ENCODE measurements at places on chromosomes 1 and 21.

DNA sequence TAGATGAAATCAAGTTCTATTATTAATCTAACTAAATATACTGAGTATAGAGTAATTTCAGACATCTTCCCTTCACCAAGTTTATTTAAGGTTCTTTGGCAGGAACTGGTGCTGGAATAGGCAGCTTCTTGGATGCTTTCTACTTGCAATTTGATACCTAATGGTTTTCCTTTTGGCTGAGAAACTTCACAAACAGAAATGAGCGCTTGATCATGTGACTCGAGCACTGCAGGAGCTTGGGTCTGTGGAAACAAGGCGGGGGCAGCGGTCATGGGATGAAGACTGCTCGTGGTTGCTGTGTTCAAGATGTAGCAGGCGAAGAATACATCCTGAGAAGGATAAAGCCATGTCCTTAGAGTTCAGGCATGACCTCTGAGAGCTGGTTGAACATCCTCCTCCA, 136.8 kb downstream of the PTPRC start:
- no peak for DNase-seq

GRCh38 chr1:76470166-76470565, 395.6 kb downstream of the ST6GALNAC3 start:
- no peak for DNase-seq

GRCh38 chr1:60833173-60833572, 249.2 kb upstream of the NFIA start:
- no peak for DNase-seq

DNA sequence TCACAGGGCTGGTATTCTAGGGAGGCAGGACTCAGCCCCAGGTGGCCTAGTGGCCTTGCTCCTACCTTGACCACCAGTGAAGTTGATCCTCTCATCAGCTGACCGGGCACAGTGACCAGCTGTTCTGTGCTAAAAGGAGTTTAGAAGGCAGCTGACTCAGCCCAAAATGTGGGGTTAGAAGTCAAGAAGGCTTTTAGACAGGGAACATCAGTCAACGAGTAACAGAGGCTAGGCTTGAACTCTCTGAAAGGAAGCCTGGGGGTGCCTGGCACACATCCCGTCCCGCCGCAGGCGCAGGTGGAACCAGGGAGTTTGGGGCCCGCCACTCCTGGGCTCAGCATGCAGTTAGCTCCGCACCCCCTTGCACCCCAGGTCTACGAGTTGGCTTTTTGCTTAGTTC, 114.9 kb upstream of the SLC45A1 start:
- no peak for DNase-seq

DNA sequence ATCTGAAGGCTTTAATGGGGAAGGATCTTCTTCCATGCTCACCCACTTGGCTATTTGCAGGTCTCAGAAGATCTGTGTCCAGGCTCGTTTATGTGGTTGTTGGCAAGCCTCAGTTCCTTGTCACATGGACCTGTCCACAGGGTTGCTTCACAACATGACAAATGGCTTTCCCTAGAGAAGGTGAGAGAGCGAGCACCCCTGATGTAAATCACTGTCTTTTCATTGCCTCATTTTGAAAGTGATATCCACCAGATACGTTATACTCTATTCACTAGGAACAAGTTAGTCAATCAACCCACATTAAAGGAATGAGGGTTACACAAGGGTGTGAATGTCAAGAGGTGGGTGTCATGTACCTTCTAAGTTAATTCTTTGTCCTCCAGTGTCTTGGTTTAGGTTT, 433.3 kb downstream of the RPS6KC1 start:
- DNase-seq, result no peak

- no peak for DNase-seq
Observed at GRCh38 chr1:76179219-76179698, 104.7 kb downstream of the ST6GALNAC3 start.

- DNase-seq, result no peak
Observed at GRCh38 chr1:228163007-228163753, 2.4 kb upstream of the IBA57 start.

DNA sequence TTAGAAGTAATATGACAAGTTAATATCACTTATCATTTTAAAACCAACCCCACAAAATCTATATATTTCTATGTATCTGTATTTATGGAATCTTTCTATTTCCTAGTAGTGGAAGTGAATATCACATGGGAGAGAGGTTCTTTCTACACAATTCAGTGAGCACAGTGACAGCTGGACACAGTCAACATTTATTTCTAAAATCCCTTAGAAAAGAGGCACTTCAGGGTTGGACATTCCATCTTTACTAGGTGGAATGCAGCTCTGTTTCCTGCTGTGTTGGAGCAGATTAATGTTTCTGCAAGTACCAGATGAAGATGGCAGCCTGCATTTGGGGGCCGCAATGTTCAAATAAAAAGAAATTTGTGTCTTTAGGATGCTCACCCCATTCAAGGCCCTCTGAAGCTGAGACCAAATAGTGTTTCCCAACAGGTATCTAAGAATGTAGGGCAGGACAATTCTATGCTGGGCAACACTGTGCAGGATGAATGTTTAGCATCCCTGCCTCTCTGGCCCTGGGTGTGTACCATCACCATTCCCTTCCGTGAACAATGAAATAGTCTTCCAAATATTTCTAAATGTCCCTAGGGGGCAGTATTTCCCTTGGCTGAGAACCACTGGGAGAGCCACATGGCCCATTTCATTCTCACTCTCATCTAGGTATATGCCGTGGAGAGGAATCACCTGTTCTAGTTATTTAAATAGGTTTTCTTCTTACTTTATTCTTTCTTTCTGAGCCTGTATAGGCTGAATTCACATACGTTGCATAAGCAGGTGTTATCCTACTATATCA, 394.8 kb downstream of the PRDM2 start:
- no peak for DNase-seq

- DNase-seq, result no peak
Observed at GRCh38 chr1:1331068-1331965, at the start of gene TAS1R3. Gene TAS1R3, plus strand, starts transcription at chr1:1331280. Its CDS starts 66 bp downstream, at chr1:1331346.

DNA sequence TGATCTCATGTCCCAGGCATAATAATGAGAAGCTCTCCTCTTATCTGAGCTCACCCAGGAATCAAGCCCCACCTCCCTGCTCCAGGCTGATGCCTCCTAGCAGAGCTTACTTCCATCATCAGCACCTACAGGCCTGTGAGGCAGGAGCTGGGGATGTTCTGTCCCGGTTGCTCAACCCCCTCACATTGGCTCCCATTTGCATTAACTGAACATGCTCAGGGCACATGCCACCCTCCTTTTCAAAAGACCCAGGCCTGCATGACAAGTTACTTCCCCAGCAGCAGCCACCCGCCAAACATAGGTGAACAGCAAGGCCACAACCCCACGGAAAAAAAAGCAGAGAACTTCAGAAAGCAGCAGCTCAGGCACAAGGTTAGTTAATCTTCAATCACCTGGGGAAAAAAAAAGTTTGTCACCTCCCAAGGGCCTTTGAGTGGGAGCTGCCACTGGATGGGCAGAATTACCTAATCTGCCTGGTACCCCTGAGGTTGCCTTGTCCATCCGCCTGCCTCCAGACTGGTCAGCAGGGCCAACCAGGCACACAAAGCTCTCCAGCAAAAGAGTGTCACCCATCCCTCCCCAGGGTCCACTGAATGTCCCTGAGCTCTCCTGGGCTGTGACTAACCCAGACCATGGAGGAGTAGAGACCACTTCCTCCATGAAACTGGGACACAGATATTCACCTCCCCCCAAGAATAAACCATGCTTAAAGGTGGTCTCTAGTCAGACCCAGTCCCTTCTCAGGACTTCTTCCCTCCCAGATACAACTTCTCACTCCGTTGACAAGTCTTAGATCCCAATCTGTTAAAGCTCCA, 4.4 kb downstream of the KCNN3 start:
- DNase-seq, result no peak

Data from CD14-positive monocyte (primary cell).